Stimulated activated CD8-positive, alpha-beta memory T cell treated with anti-CD3 and anti-CD28 coated beads, Interleukin-15, amount 100 ng/mL, for 4 hours (primary cell): ENCODE measurements at places on chromosomes 5 and 9.

DNA sequence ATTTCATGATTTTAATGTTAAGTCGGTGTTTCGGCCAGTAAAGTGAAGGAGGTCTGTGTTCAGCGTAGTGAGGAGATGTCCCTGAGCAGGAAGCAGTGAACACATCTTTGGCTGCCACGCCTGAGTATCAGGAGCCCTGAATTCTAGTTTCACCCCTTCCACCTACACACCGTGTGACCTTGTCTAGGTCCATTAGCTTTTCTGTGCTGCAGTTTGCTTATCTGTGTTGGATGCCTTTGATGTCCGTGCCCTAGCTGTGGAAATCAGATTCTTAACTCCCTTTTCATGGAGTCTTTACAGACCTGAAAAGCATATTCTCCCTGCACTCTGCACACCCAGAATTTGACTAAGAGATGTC, 601 bp downstream of the FBXO38 start:
- DNase-seq, result no peak

DNA sequence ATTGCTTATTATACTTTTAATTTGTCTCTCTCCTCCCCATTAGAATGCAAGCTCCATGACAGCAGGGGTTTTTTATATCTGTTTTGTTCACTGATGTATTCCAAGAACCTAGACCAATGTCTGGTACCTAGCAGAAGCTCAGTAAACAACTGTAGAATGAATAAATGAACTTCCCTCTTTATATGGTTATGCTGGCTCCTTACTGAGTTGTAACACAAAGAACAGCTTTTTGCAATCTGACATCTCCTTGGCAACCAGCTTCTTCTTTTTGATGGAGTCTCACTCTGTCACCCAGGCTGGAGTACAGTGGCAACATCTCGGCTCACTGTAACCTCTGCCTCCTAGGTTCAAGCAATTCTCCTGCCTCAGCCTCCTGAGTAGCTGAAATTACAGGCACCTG, 13.6 kb downstream of the TRMO start:
- DNase-seq, result no peak

DNA sequence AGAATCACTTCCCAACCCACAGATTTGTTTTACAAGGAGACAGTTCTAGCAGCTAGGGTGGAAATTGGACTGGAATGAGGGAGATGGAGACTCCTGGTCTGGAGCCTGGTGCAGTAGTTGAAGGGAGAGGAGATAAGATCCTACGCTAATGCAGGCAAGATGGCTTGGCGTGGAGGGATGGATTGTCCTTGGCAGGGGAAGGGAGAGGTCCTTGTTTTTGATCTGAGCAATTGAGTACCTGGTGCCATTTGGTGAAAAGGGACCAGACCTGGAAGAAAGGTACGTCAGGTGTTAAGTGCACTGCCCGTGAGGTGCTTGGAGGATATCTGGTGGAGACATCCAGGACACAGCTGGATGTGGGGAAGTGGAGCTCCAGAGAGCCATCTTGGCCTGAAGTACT, 35.7 kb downstream of the ANGPTL2 start:
- no peak for DNase-seq

DNA sequence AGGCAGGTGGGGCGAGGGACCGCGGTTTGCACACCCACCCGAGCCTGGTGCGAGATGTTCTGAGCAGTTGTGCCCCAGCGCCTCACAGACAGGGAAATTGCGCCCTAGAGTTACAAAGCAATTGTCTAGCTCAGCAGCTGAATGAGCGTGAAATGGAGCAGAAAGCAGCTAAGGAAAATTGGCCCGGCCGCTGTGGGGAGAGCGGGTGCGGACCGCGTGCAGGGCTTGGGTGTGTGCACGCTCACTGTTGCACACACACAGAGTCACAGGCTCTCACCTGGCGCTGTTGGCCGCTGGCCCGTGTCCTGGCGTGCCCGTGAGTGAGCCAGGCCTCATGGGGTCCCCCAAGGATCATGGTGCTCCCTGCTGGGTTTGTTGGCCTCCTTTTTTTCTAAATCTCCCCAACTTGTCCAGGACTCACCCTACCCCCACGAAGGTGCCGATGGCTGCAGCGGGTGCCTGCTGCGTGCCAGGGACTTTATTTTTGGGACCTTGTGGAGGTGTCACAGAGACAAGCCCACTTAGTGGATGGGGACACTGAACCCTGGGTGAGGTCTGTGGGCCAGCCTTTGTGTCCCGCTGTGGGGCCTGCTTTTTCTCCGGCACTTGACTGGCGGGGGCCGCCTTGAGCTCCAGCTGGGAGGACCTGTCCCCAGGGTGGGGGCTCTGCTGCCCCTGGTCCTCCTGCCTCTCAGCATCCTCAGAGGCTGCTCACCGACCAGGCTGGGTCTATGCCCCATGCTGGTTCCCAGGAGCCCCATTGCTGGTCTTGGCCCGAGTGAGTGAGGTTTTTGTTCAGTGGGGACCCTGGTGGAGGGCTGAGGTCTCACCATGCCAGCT, 5.2 kb downstream of the RXRA start:
- no peak for DNase-seq

DNA sequence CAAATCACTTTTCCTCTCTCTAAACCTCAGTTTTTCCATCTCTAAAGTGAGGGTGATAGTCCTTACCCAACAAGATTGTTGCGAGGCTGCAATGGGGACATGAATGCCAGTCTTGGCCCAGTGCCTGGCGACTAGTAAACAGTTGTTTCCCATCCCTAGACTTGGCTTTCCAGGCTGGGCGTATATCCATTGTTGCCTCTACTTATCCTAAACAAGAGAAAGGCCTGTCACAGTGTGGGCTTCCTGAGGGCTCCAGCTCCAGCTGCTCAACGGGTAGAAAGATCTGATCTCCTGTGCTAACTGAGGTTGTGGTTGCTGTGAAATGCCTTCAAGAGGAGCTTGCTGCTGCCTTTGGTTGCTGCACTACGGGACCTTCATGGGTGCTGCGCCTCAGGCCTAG, 142.0 kb downstream of the NSG2 start:
- DNase-seq, result no peak

GRCh38 chr5:761059-761771, 23.3 kb downstream of the ZDHHC11B start:
- DNase-seq, result no peak

GRCh38 chr5:50535393-50535792, 94.3 kb upstream of the EMB start:
- DNase-seq, result no peak

DNA sequence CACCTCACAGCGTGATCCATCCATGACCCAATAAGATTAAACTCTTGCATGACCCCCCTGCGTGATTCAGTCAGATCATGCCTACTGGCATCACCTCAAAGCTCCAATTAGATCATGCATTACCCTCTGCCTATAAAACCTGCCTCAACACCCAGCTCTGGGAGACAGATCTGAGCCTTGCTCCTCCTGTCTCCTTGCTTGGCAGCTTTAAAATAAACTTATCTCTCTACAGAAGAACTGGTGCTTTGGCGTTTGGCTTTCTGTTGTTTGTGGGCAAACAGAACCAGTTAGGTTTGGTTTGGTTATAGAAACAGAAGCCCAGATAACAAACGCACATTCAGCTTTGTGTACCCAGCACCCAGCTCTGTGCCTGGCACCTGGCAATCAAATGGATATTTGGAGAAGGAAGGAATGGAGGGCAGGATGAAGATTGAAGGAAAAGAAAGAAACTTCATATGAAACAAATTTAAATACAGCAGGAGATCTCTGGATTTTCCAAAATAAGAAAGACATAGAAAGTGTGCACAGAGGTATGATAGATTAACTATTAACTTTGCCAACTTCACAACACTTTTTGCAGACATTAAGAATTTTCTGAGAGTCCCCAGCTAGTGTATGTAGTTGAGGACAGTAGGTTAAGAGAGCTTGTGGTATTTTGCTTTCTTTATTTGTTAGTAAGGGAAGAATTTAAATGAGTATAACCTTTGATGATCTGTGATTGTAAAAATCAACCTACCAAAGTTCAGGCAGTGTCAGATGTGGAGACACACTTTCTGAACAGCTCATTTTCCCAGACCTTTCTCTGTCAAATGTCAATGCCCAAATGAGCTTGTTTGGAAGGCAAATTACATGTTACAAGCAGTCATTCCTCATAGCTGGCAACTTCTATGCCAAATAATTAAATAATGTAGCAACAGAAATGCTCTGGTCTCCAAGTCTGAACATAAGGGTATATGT, 102.1 kb upstream of the ASTN2 start:
- no peak for DNase-seq

DNA sequence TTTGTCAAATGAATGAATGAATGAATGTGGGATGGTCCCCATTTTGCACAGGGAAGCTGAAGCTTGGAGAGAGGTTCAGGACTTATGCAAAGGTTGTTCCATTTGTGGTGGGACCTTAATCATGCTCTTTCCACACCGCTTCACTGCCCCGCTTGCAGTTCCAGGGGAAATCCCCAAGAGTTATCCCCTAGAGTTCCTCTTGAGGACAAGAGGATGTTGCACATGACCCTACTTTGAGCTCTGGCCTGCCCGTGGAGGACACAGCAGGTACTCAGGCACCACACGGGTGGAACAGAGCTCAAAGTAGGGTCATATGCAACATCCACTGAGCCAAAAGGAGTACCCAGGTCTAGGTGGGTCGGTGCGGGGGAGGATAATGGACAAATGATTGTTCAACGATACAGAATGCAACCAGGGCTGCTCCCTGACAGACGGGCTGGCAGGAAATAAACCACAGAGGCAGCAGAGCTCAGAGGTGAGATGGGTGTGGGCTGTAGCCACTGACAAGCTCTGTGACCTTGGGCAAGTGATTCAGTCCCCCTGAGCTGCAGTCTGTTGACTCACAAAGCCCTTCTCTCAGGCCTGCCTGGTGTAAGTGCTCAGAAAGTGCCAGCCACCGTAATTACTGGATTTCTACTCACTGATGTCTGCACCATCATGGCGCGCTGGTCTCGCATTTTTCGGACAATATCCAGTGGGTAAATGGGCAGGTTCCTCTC, 60.3 kb upstream of the EPB41L4B start:
- DNase-seq, result no peak

DNA sequence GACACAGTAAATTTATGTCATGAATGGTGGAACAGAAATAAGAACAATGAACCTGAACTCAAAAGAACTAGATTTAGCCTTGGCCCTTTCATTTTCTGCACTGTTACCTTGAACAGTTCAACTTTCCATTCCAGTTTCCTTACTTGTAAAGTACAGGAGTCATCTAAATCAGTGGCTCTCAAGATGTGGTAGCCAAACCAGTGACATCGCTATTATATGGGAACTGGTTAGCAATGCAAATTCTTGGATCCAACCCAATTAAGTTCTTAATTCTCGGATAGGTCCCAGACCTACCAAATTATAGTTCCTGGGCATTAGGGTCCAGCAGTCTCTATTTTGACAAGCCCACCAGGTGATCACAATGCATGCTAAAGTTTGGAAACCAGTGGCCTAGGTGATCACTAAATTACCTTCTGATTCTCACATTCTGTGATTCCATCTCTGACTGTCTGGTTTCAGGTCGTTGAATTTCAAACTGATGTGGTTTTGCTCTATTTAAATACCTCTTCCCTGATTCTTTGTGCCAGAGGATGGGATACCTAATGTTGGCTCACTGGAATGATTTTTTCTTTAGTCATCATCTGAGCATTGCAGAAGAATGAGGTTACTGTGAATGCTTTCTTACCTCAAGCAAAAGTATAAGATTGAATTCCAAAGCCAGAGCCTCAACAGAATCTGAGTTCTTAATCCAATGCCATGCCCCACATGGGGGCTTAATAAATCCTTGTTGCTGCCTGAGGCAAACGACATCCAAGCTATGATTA, 253.8 kb downstream of the ENC1 start:
- no peak for DNase-seq

GRCh38 chr5:14208071-14209021, 65.2 kb downstream of the TRIO start:
- DNase-seq, result no peak

GRCh38 chr5:132704875-132705274, 31.1 kb downstream of the IL4 start:
- no peak for DNase-seq

- DNase-seq, result no peak
These were observed 2011.0 kb upstream of the NUDT12 start for GRCh38 chr5:105573575-105573974.

DNA sequence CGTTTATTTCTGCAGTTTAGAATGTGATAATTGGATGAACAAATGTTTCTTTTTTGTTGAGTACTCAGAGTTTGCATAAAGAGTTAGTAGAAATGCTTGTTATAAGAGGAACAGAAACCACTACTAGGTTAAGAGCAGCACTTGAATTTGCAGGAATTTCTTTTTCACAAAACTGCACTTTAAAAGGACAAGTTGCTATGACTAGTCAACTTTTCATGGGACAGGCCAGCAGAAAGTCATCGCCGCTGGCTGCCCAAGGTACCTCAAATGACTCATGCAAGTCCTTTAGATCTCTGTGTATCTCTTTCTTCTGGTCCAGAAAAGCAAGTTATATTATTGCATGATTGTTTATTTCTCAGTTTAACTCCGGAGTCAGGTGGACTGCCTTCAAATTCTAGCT, 97.3 kb upstream of the HMHB1 start:
- DNase-seq, result no peak

DNA sequence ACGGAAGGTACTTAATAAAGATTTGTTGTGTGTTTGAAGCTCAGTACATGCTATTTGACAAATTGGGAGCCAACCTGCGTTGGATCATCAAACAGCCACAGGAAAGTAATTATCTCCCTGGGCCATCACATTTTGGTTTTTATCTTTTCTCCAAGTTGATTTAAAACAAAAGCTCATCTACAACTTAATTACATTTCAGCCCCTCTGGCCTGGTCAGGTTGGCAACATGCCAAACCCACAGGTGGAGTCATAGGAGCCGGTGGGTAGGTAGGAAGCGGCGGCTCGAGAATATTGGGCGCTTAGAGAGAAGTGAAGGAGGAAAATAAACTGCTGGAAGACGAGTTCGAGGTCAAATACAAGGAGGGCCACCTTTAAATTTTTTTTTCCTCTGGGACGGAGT, 64.9 kb upstream of the FANCC start:
- DNase-seq, result no peak

GRCh38 chr5:171314728-171315385, 5.8 kb downstream of the TLX3 start:
- DNase-seq, result no peak

DNA sequence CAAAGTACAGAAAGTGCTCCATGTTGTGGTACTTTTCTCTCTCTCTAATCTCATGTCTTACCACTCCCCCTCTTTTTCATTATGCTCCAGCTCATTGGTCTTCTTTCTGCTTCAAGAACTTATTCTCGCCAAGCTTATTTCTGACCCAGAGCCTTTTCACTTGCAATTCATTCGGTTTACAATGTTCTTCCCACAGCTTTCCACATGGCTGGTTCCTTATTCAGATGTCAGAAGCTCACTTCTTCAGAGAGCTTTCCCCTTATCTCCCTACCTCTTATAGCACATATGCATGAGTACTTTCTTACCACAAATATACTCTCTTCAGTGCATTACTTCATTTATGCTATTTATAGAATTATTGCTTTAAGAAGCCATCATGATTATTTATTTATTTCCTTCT, 338.8 kb upstream of the ATP10B start:
- DNase-seq, result no peak
